ENCODE measurements at places on chromosomes 7 and 10.

DNA sequence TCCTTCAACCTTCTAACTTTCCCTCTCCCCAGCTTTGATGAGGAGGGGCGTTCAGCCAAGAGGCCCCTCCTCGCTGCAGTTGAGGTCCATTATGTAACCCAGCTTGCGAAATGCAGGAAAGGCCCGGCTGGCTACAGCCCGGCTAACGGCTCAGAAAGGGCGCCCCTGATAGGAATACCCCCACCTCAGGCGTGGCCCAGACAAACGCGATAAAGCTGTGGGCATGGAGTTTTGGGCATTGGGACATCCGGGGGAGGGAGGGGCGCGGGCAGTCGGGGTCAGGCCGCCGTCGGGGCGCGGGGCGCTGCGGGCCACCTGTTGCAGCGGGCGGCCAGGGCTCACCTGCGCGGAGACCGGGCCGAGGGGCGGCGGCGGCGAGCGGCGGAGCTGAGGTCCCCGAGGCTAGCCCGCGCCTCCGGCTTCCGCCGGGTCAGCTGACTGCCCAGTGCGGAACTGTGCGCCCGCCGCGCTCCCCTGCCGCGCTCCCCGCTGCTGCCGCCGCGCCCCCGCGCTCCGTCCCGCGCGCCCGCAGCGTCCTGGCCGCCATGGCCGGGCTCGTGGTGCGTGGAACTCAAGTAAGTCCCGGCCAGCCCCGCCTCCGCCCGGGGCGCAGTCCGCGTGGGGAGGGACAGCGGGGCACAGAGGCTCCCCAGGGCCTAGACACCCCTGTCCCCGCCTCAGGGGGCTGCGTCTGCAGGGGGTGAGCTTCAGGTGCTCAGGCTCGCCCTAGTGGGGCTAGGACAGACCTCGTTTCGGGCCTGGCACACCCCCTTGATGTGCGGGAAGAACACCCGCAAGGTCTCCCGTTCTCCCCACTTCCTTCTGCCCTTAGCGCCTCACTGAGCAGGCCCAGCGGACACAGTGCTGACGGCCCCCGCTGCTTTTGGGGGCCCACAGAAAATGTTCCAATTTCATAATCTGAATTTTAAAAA lies at the start of gene LRMDA:
Gene LRMDA (plus strand): TSS at position 445 of the 932 bp plus-strand sequence.
- no peak within 1 kb of the TSS for H3K27ac ChIP-seq
- no peak for DNase-seq
- peaks cover 3% of the 10 kb centered on the region for H3K4me1 ChIP-seq
- no peaks in the 10 kb centered on the region for H3K36me3 ChIP-seq

DNA sequence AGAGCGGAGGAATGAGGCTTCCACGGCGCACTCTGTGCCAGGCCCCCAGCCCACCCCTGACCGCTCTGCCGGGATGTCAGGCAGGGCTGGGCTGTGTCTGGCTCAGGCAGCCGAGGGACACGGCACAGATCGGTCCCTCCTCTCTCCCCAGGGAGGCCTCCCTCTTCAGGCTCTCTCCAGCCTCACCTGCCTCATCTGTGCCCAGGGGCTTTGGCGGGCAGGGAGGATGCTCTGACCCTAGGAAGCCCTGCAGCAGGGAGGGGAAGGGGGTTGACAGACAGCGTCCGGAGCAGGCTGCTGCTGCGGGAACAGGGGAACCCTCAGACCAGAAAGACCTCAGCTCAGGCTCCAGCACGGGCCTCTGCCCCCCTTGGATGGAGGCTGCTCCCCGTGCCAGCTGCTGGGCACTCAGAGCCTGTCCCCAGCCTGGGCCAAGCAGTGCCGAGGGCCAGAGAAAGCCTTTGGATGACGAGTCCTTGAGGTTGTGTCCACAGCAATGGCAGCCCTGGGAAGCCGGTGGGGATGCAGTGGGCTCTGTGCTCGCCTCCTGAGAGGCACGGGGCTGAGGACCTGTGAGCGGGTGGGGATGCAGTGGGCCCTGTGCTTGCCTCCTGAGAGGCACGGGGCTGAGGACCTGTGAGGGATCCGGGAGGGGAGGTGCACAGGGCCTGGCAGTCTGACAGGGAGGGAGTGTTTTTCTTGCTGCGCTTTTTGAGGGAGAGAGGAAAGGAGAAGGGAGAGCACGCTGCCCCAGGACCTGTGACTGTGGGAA lies 66.9 kb downstream of the FOXL3 start:
- H3K4me3 ChIP-seq: no peak overlapping the region
- H3K36me3 ChIP-seq: peaks cover 2% of the 10 kb centered on the region
- peaks cover 4% of the 10 kb centered on the region for H3K27me3 ChIP-seq
- no peak for DNase-seq
- peaks cover 18% of the 10 kb centered on the region for H3K4me1 ChIP-seq

- no peaks in the 10 kb centered on the region for H3K4me1 ChIP-seq
- no peaks in the 10 kb centered on the region for H3K27me3 ChIP-seq
- no peak overlapping the region for H3K27ac ChIP-seq
- no peaks in the 10 kb centered on the region for H3K36me3 ChIP-seq
- H3K4me3 ChIP-seq: no peak overlapping the region
Observed at GRCh38 chr10:126432507-126432906, 44.2 kb upstream of the ADAM12 start.

GRCh38 chr10:105352281-105352680 lies 711.2 kb downstream of the SORCS3 start:
- no peaks in the 10 kb centered on the region for H3K4me1 ChIP-seq
- no peaks in the 10 kb centered on the region for H3K27me3 ChIP-seq
- H3K36me3 ChIP-seq: no peaks in the 10 kb centered on the region
- no peak overlapping the region for H3K27ac ChIP-seq
- H3K4me3 ChIP-seq: no peak overlapping the region

GRCh38 chr7:37054624-37055241 lies 330.4 kb upstream of the AOAH start:
- no peak overlapping the region for H3K27ac ChIP-seq

DNA sequence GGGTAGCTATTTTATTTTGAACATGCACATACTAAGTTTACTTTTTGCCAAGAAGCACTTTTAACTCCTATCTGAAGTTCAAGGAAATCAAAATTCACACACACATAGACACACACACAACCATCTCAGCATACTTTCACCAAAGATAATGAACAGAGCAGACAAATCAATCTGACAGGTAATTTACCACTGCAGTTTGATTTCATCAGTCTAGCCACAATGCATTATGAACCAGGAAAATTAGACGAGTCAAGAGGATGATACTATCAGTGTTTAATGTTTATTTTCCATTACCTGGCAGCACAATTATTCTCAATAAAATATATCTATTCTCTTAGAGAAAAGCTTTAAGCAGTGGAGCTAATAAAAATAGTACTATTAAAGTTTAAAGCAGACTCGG lies 147.9 kb downstream of the ARHGAP12 start:
- H3K27ac ChIP-seq: no peak overlapping the region
- H3K27me3 ChIP-seq: peaks cover 17% of the 10 kb centered on the region
- no peak for DNase-seq
- no peaks in the 10 kb centered on the region for H3K4me1 ChIP-seq
- H3K36me3 ChIP-seq: no peaks in the 10 kb centered on the region

- H3K4me1 ChIP-seq: peaks cover 21% of the 10 kb centered on the region
- H3K4me3 ChIP-seq: peak overlapping the region; percentile 61
- peaks cover 11% of the 10 kb centered on the region for H3K36me3 ChIP-seq
- no peak overlapping the region for H3K27ac ChIP-seq
Observed at GRCh38 chr10:131983780-131984179, 2.1 kb upstream of the BNIP3 start.

- H3K4me1 ChIP-seq: peaks cover 1% of the 10 kb centered on the region
- DNase-seq: no peak
- H3K27ac ChIP-seq: no peak overlapping the region
- H3K4me3 ChIP-seq: no peak overlapping the region
- peaks cover 3% of the 10 kb centered on the region for H3K36me3 ChIP-seq
Observed at GRCh38 chr10:70765794-70766594, 19.2 kb downstream of the TBATA start.

- H3K4me1 ChIP-seq: peaks cover 16% of the 10 kb centered on the region
- peaks cover 2% of the 10 kb centered on the region for H3K27me3 ChIP-seq
- no peak overlapping the region for H3K27ac ChIP-seq
- H3K36me3 ChIP-seq: peaks cover 4% of the 10 kb centered on the region
- no peak for DNase-seq
Observed at GRCh38 chr7:134434701-134435100, 24.2 kb downstream of the AKR1B1 start.

DNA sequence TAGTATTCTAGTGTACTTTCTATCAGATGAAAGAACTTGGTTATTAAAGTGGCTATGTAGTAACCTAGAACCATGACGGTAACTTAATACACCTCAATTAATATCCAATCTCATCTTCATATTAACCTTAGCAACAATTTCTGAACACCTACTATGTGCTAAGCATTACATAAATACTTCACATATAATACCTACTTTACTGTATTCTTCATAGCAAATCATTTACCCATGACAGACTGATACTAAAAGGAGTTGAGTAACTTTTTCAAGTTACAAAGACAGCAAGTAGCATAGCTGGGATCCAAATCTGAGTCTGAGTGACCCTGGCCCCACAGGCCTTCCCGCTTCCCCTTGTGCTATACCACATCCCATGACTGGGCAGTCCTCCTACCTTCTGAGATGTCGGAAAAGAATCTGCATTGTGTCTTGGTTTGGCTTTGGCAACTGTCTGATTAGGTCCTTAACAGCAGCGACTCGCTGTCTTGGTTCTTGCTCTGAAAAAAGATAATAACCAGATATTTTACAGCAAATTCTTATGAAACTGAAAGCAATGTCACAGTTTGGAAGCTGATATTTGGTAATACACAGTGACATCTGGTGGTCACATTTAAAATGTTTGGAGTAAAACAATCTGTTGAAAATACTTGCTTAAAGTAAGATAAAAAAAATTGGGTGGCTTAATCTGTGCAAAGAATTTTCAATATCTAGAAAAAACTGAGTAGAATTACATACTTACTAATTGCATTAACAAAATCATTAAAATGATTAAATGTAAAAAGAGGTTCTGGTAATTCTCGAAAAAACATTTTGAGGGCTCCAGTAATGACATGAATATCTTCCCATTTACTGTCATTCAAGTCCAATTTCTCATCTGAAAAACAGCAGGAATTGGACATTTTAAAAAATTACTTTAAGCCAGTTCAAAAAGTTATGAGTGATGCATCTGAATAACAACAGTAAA lies 120.1 kb downstream of the ARHGAP12 start:
- H3K27me3 ChIP-seq: no peaks in the 10 kb centered on the region
- DNase-seq: peak; percentile 49
- peaks cover 12% of the 10 kb centered on the region for H3K4me1 ChIP-seq
- peak overlapping the region; percentile 69 for H3K4me3 ChIP-seq
- H3K27ac ChIP-seq: peak overlapping the region; percentile 81
- H3K36me3 ChIP-seq: peaks cover 1% of the 10 kb centered on the region

DNA sequence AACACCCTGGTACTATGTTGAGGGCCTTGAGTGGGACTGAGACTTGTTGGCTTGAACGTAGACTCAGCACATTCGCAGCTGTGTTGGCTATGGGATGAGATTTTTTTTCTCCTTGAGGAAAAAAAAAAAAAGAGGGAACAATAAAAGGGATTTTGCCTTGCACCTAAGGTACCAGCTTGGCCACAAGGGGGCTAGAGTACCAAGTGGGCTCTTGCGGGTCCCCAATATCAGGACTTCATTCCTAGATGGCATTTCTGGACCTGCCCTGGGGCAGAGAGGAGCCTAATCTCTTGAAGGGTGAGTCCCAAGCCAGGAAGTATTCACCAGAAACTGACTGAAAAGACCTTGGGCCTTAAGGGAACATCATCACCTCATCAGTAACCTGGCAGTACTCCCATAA lies 1083.6 kb upstream of the PHF14 start:
- no peaks in the 10 kb centered on the region for H3K36me3 ChIP-seq
- DNase-seq: no peak
- no peak overlapping the region for H3K27ac ChIP-seq
- no peaks in the 10 kb centered on the region for H3K4me1 ChIP-seq
- H3K27me3 ChIP-seq: no peaks in the 10 kb centered on the region

DNA sequence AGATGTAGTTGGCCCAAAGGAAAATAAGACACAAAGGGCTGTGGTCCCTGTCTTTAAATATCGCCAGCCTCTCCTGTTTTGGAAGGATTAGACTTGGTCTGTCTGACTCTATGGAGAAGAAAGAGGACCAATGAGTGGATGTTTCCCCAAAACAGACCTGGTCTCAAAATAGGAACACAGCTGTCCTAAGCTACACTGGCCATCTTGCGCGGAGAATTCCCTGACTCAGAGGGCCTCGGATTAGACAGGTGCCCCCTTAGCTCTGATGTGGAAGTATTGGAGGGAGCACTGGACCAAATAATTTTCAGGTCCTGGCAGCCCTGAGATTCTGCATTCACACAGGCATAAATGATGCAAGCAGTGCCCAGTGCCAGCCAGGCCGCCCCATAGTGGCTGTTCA lies 56.1 kb downstream of the CHST15 start:
- DNase-seq: no peak
- peaks cover 7% of the 10 kb centered on the region for H3K27me3 ChIP-seq
- no peak overlapping the region for H3K4me3 ChIP-seq
- no peak overlapping the region for H3K27ac ChIP-seq

- no peak for DNase-seq
- H3K27me3 ChIP-seq: peaks cover 4% of the 10 kb centered on the region
- H3K4me3 ChIP-seq: no peak overlapping the region
- H3K36me3 ChIP-seq: no peaks in the 10 kb centered on the region
Observed at GRCh38 chr10:15609246-15609645, 110.5 kb downstream of the ITGA8 start.

- H3K36me3 ChIP-seq: peaks cover 33% of the 10 kb centered on the region
- no peak for DNase-seq
- no peak overlapping the region for H3K4me3 ChIP-seq
- H3K4me1 ChIP-seq: peaks cover 6% of the 10 kb centered on the region
- no peak overlapping the region for H3K27ac ChIP-seq
Observed at GRCh38 chr7:99120501-99120900, 23.4 kb downstream of the SMURF1 start.

GRCh38 chr7:132354527-132354926 lies 221.7 kb downstream of the PLXNA4 start:
- peaks cover 59% of the 10 kb centered on the region for H3K27me3 ChIP-seq
- no peaks in the 10 kb centered on the region for H3K36me3 ChIP-seq
- H3K27ac ChIP-seq: no peak overlapping the region
- H3K4me3 ChIP-seq: no peak overlapping the region
- DNase-seq: no peak

- no peaks in the 10 kb centered on the region for H3K27me3 ChIP-seq
- no peaks in the 10 kb centered on the region for H3K36me3 ChIP-seq
- no peak for DNase-seq
- no peak overlapping the region for H3K27ac ChIP-seq
Observed at GRCh38 chr7:70505886-70506285, 626.1 kb upstream of the GALNT17 start.

- no peak for DNase-seq
- no peak overlapping the region for H3K27ac ChIP-seq
- no peaks in the 10 kb centered on the region for H3K4me1 ChIP-seq
Observed at GRCh38 chr7:22348379-22348778, 8.6 kb downstream of the RAPGEF5 start.

DNA sequence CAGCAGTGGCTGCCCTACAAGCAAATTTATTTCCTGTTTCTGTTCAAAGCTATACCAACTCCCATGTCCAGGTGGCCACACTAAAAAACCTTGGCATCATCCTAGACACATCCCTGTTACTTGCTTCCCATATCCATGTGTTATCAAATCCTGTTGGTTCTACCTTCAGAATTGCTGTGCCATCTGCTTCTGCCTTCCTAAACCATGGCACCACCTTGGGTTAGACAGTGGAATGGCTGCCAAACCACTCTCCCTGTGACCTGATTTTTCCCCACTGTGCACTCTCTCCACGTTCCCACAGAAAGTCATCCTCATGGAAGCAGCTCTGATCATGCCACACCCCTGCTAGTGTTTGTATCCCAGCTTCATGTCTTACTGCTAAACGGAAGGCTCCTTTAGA lies 697.6 kb upstream of the GALNT17 start:
- no peak overlapping the region for H3K4me3 ChIP-seq
- no peak for DNase-seq
- H3K27ac ChIP-seq: no peak overlapping the region
- peaks cover 2% of the 10 kb centered on the region for H3K36me3 ChIP-seq
